Skeletal muscle cell (primary cell): ENCODE measurements at places on chromosomes 1 and 21.

DNA sequence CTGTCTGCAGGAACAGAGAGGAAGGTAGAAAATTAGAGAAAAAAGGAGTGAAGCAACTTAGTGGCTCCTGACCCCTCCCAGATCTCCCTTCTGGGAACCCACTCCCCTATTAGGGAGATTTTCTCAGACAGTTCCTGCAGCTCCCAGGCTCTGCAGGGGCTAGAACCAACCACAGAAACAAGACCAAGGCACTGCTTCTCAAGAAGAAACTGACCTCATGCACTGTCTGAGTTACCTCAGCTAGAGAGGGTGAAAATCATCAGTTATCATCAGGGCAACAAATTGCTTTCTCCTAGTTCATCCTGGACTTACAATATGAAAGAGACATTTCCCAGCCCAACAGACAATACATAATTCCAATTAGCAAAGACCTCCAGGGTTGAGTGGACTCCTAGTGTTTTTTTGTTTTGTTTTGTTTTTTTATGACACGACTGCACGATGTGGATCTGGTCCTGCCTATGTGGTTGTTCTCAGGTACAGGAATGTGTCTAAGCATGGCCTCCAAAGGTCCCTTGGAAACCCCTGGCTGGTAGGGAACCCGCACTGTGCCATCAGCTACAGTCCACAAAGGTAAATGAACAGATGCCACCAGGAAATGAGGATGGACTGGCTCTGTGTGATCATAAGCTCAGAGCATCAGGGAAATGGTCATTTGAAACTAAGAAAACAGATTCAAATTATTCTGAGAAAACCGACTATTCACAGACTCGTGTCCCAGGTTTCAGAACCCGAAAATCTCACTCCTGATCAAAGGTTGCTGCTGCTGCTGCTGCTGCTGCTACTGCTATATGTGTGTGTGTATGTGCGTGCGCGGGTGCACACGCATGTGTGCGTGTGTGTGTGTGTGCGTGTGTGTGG lies 65.3 kb downstream of the LAMC2 start:
- DNase-seq: no peak

DNA sequence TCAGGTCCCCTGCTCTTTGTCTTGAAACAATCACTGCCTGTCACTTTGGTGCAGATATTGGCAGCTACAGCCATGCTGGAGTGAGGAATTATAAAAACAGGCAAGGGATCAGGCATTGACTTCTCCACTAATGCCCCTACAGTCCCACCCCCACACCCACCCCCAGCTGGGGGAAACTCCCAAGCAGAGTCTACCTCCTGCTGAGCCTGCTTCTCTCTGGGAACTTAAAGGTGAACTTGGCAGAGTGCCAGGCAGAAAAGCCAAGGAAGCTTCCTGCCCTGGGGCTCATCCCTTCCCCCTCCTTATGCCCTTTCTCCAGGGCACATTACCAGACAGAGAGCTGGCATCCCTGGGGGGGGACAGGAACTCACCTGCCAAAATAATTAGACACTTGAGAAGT lies 6.7 kb downstream of the NCMAP start:
- no peak for DNase-seq

- DNase-seq: no peak
Measured at GRCh38 chr1:232797856-232798510, 7.2 kb upstream of the MAP10 start.

- no peak for DNase-seq
Measured at GRCh38 chr1:28370239-28371009, 884 bp downstream of the PHACTR4 start.

DNA sequence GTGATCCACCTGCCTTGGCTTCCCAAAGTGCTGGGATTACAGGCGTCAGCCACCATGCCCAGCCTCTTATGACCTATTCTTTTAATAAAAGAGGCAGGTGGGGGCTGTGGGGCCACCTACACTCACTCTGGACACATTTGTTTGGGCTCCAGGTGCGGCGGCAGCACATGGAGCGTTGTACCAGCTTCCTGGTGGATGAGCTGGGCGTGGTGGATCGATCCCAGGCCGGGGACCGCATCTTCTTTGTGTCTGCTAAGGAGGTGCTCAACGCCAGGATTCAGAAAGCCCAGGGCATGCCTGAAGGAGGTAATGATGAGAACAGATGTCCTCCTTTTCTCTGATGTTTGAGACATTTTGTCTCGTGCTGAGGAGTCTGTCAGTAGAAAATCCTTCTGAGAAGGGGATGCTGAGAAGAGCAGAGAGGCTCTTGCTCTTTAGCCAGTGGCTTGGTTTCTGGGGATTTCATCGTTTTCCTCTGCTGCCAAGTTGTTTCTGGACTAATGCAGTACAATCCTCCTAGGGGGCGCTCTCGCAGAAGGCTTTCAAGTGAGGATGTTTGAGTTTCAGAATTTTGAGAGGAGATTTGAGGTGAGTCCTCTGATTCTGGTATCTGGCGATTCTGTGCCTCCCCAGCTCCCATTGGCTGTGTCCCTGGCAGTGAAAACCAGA lies 17.9 kb upstream of the MIIP start:
- peak; percentile 8 for DNase-seq

DNA sequence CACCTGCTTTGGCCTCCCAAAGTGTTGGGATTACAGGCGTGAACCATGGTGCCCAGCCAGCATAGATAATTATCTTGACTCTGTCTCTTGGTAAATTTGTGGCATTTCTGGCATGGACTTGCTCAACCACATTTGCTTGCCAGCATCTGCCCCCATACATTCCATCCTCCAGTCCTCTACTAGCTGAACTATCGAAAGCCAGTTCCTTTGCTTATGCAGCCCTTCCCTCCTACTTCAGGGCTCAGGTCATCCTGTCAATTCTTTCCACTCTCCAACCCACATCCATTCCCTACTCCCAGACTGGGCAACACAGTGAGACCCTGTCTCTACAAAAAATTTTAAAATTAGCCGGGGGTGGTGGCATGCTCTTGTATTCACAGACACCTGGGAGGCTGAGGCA lies 13.0 kb upstream of the UQCRHL start:
- DNase-seq: no peak
